Ascending aorta (tissue), 2 donors: ENCODE measurements at places on chromosomes 6 and 20. TPM values are rescaled to one million over a fixed set of nuclear protein-coding genes. Genes with fewer than 3 reads are reported as not detected.

DNA sequence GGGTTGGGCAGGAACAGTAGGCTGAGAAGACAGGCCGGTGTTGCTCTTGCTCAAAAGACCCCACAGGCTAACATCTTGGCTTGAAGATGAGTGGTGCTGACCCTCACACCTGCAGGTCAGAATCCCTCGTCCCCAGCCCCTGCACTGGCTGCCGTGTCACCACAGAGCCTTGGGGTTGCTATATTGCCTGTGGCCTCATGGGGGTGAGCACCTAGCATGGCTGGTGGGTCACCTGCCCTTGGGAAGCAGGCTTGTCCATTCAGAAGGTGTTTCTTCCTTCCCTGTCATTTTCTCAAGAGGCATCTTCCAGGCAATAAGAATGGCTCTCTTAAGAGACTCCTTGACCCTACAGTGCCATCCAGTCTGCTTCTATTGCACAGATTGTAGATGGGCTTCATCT is 7.7 kb downstream of the SLC22A16 start:
- H3K27me3 ChIP-seq, result no peaks in the 10 kb centered on the region
- DNase-seq, result no peak
- no peaks in the 10 kb centered on the region for H3K4me1 ChIP-seq
- H3K27ac ChIP-seq, result no peak overlapping the region
- no peak overlapping the region for H3K4me3 ChIP-seq

DNA sequence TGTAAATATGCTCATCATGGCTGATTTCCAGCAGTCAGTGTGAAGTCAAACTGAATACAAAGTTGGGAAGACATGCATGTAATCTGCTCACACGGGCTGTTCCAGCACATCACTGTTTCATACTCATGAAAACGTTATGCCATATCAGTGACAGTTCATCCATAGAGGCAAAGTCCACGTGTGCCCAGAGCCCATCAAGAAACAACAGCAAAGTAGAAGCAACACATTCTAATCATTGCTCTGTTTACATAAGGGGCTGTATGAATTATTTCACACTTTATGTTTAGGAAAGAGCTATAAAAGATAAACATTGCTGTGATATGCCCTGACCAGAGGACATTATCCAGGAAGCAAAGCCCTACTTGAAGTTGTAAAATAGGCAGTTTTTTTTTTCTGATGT is 157.0 kb upstream of the ENPP5 start:
- H3K4me1 ChIP-seq, result peaks cover 43% of the 10 kb centered on the region
- H3K27ac ChIP-seq, result no peak overlapping the region
- H3K27me3 ChIP-seq, result no peaks in the 10 kb centered on the region
- no peak for DNase-seq
- H3K36me3 ChIP-seq, result no peaks in the 10 kb centered on the region

The GPX5 gene
- total RNA-seq, result not detected

The STX11 gene
- 29.5 TPM for total RNA-seq

DNA sequence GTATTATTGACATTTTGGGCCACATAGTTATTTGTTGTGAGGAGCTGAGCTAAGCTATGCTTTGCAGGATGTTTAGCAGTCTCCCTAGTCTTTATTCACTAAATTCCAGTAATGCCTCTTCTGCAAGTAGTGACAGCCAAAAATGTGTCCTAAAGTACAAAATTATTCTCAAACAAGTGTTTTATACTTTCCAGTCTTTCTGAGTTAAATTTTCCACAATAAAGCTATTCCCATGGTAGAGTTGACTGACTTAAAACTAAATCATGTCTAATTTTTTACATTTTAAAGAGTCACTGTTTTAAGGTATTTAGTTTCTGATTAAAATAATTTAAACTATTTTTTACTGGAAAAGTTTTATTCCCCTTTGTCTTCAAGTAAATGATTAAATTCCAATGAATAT is 717.8 kb upstream of the HS3ST5 start:
- no peak overlapping the region for H3K4me3 ChIP-seq
- no peaks in the 10 kb centered on the region for H3K4me1 ChIP-seq
- no peak for DNase-seq
- H3K36me3 ChIP-seq, result no peaks in the 10 kb centered on the region
- no peaks in the 10 kb centered on the region for H3K27me3 ChIP-seq
- H3K27ac ChIP-seq, result no peak overlapping the region
